EL (cell line): ENCODE measurements at places on chromosomes 7 and 10.

- DNase-seq = no peak
Observed at GRCh38 chr10:124689911-124690498, 54.2 kb downstream of the FAM53B start.

GRCh38 chr10:31954410-31955191 is 26.0 kb upstream of the ARHGAP12 start:
- no peak for DNase-seq

DNA sequence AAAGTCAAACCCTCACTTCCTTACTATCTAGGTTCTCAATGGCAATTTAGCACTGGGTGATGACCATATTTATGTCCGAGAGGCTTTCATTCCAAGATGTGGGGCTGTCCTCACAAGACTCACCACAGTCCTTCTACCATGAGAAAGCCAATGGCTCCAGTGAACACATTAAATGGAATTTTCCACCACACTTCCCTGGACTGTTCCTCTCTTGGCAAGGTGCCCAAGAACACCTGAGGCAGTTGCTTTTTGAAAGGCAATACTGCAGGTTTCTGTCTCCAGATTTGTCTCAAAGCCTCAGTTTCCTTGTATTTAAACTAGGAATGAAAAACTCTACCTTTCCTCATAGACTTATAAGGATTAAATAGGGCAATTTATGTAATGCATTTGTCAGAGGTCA is 24.2 kb downstream of the AFAP1L2 start:
- DNase-seq = no peak

DNA sequence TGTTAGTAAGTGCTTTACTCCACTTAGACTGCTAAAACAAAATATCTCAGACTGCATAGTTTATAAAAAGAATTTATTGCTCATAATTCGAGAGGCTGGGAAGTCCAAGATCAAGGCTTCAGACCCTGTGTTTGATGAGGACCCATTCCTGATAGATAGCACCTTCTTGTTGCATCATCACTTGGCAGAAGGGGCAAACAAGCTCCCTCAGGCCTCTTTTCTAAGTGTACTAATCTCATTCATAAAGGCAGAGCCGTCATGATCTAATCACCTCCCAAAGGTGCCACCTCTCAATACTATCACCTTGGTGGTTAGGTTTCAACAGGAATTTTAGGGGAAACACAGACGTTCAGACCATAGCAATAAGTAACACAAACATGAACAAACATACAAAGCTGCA is 55.4 kb downstream of the CRPPA start:
- DNase-seq = no peak

- no peak for DNase-seq
Observed at GRCh38 chr10:109474812-109475211, 448.5 kb downstream of the XPNPEP1 start.
